B cell (primary cell): ENCODE measurements at places on chromosomes 6 and 20. TPM values are rescaled to one million over a fixed set of nuclear protein-coding genes. Genes with fewer than 3 reads are reported as not detected.

The BTN1A1 gene
- total RNA-seq: 0.53 and 0.74 TPM in 2 replicates

GRCh38 chr6:4732691-4733315 lies 43.4 kb upstream of the CDYL start:
- DNase-seq: no peak
- H3K36me3 ChIP-seq: no peaks in the 10 kb centered on the region
- no peak overlapping the region for H3K4me3 ChIP-seq
- no peaks in the 10 kb centered on the region for H3K4me1 ChIP-seq
- H3K27ac ChIP-seq: no peak overlapping the region

- no peaks in the 10 kb centered on the region for H3K27me3 ChIP-seq
- no peak overlapping the region for H3K4me3 ChIP-seq
- DNase-seq: no peak
- H3K4me1 ChIP-seq: no peaks in the 10 kb centered on the region
Measured at GRCh38 chr6:130947464-130947863, 115.6 kb downstream of the EPB41L2 start.

GRCh38 chr20:64119681-64120341 lies 12.4 kb upstream of the NPBWR2 start:
- H3K4me1 ChIP-seq: peaks cover 11% of the 10 kb centered on the region
- peaks cover 10% of the 10 kb centered on the region for H3K27me3 ChIP-seq
- DNase-seq: no peak

DNA sequence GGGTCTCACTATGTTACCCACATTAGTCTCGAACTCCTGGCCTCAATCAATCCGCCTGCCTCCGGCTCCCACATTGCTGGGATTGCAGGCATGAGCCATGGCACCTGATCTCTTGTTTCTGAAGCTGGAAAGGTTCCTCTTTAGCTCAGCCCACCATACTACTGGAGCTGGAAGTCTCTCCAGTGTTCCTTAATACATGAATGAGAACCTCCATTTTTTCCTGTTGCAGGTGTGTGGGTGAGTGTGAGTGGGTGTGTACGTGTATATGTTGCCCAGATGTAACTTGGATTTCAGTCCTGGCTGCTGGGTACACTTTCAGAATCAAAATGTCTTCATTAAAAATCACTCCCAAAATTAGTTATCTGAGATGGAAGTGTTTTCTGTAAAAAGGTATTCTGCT lies 11.1 kb downstream of the PNPLA1 start:
- no peaks in the 10 kb centered on the region for H3K36me3 ChIP-seq
- no peak for DNase-seq
- H3K4me1 ChIP-seq: peaks cover 9% of the 10 kb centered on the region
- H3K27ac ChIP-seq: no peak overlapping the region
- no peak overlapping the region for H3K4me3 ChIP-seq

GRCh38 chr20:10893321-10893720 lies 219.5 kb upstream of the JAG1 start:
- H3K4me1 ChIP-seq: no peaks in the 10 kb centered on the region
- no peak for DNase-seq
- H3K4me3 ChIP-seq: no peak overlapping the region
